CD4-positive, CD25-positive, alpha-beta regulatory T cell (primary cell): ENCODE measurements at places on chromosomes 2 and 18. TPM values are rescaled to one million over a fixed set of nuclear protein-coding genes. Genes with fewer than 3 reads are reported as not detected.
A peak's percentile ranks its signal among the peaks of the same experiment; 100 is the strongest.

DNA sequence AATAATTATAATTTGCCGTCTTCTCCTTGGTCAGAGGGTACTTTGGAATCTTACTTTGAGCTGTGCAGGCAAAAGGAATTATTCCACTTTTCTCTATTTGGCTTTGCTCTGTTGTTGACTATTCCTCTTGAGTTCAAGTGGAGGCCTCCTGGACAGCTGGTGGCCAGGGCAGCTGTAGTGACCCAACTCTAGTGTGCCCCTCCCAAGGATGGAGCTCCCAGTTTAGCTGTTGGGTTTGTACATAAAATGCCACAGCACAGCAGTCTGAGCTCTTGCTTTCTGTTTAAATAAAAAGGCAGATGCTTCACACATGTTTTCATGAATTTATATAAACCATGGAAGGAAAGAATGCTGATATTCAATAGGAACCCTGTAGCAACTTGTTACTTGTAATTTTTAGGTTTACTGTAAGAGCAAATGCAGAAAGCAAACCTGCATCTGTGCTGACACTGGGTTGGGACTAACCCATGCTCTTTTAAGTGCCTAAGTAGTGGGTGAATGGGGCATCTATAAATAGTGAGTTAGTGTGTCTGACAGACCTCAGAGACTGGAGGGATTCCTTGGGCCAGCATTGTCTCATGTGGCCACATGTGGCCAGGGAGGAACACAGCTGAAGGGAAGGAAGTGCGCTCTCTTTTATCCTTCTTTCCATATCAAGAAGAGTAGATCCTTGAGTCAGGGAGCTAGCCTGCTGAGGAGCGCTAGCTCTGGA, 121.8 kb downstream of the FHOD3 start:
- DNase-seq, result no peak

DNA sequence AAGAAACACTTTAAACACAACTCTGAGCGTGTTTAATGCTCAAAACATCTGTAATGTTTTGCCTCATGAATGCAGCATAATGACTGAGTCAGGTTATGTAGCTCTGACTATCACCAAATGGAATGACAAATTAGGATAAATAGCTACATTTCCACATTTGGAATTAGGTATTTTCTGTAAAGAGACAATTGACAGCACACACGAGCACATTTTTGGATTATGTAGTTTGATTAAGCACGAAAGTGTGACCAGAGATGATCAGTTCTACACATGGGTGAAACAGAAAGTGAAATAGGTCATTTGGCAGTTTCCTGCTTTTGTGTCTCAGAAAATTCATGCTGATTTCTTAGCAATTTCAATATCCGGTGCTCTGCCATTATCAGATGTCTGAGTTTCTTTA, 29.0 kb downstream of the LPIN1 start:
- DNase-seq, result peak; percentile 86

GRCh38 chr18:57523171-57523956, 63.1 kb downstream of the FECH start:
- DNase-seq, result no peak

Gene IL36A
- polyA plus RNA-seq, result 0.38 TPM

DNA sequence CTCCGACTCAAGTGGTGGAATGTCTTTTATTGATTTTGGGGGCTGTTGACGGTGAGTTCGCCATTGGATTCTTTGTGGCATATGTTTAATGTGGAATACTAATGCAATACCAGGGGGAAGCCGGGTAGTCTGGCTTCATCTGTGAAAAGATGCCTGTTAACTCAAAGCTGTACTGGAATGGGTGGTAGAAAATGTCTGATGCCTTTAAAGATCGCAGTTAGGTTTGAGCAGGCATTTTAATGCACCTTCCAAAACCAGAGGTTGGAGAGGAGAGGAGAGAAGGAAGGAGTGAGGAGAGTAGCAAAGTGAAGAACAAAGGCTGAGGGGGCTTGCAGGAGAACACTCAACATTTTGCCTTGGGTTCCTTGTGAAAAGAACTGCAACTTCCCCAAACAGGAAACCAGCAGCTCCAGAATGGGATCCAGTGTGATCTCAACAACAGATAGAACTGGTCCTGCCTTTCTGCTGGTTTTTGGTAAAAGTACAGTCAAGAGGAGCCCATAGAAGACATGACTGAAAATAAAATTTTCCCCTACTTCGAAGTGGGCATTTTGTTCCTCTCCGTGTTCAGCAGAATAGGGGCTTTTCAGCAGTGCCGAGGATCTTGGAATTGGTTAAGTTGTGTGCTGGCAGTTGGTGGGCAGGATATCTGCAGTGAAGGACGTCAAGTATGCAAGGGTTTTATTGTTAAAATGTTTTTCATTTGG, 1.5 kb downstream of the ZNF532 start:
- DNase-seq, result no peak

- peak; percentile 39 for DNase-seq
Measured at GRCh38 chr2:9594366-9595054, 36.3 kb downstream of the YWHAQ start.

- no peak for DNase-seq
Measured at GRCh38 chr18:10166164-10166807, 252.5 kb downstream of the VAPA start.

DNA sequence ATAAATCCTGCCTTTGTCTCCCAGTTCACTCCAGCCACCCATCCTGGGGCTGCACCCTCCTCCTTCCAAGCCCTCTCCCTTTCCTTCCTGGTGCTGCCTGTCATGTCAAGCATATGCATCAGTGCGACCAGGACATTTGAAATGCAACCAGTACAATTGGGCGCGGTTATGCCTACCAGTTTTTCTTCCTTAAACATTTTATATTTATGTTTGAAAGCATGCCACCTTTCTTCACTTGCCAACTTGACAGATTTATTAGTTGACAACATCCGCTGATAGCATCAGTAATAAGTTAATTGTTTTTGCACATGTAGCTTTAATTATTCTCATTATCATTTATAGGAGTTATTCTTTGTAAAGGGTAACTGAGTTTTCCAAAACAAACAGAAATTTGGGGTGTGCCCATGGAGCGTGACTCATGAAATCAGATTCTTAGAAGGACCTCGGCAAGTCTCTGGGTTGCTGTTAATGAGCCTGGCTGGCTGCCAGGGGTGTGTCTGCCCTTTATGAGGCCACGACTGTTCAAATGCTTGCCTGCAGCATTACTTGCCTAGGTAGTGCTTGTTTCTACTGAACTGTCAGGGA, 32.8 kb upstream of the IL1B start:
- DNase-seq, result no peak

Gene GCKR
- not detected for polyA plus RNA-seq

GRCh38 chr2:20476950-20477349, 30.1 kb downstream of the RHOB start:
- no peak for DNase-seq

DNA sequence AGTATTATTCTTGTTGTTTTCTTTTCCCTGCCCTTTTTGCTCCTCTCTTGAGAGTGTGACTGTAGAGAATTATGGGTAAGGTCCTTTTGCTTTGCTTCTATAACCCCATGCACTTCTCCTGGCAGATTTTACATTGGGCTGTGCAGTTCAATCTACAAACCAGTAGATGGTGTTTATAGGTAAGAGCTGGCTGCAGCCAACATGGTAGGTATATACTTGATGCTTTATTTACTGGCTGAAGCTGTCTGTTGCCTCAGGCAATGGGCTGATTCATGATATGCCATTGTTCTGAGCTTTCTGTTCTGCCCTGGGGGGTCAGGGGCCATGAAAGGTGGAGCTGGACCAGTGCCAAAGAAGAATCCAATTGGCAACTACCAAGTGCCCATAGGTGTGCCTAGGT, 48.3 kb upstream of the MYL1 start:
- no peak for DNase-seq

DNA sequence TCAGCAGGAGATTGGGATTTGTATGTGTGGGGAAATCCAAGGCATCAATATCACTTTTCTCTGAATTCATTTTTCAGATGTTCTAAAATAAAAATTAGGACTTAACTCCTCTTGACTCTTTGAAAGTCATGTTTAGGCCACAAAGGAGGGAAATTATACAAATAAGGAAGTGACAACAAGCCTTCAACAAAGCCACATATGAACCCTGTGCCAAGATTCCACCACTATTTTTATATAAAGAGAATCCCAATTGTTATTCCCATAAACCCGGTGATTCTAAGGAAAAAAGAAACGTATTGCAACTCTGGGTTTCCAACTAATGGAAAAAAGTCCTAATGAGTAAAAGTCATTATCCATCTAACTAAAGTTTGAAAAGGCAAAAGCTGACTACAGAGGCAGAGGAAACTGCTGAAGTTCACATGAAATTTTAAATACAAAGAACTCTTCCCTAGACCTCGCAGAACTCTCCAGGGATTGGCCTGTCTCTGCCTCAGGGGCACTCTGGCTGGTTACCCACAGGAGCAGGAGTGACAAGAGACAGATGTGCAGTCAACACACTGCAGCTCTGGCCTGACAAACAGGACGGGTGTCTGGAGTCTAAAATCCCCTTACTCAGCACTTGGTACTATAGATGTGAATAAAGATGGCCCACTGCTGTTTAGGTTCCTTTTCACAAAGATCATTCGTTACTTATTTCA, 11.5 kb downstream of the NPC1 start:
- peak; percentile 23 for DNase-seq

DNA sequence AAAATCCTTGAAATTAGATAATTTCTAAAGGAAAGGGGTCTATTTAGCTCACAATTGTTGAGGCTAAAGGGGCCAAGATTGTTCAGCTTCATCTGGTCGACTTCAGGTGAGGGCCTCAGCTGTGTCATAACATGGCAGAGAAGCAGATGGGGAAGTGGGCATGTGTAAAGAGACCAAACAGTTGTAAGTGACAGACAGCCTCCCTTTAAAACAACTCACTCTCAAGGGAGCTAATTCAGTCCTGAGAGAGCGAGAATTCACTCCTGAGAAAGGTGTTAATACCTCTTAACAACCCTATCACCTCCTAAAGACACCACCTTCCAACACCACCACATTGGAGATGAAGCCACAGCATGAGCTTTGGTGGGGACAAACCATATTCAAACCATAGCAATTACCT, 62.4 kb downstream of the KCMF1 start:
- DNase-seq, result no peak

DNA sequence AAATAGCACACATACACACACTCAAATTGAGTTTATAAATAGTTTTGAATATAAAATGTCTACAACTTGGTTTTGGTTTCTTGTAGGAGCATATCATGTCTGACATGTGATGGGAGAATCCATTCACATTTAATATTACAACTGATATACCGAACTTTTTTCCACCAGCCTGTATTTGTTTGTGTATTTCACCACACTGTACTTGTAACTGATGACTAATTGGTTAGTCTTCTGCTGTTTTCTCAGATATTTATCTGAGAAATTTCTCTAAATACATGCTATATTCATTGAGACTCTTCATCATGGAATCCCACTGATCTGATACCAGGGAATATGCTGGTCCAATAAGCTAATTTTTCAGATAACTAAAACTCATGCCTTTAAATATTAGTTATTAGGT, 56.3 kb upstream of the UBXN4 start:
- DNase-seq, result no peak

Gene CLEC4F
- polyA plus RNA-seq, result not detected

Gene TMBIM1
- polyA plus RNA-seq, result 161 TPM

DNA sequence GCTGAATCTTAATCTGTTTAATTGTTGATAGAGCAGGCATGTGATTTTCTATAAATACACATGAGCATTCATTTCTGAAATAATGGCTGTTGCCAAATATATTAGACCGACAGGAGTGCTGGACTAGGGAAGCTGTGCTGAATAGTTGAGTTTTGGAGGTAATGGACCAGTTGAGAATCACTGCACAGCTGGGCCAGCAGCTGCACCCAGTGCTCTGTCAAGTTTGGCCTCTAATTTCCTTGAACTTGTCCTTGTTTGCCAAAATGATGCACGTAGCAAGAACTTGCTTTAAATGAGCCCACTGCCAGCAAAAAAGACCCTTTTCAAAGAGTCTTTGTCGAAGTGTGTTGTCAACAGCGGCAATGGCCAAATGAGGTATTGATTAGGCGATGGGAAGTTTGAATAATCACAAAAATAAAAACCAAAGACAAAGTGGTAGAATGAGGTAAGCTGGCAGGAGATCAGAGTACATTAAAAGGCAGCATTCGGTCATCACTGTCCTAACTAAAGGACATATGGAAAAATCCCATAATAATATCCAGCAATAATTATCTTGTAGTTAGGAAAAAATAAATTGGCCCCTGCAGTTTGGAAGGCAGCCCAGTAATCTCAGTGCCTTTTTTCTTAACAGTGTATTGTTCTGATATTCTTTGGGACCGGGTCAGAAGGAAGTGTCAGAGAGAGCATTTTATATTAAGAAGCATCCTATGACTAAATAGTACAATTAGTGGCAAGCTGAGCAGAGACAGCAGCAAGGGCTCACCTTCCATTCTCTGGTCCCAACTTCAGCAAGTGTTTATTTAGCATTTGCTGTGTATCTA, 126.2 kb downstream of the RAPGEF4 start:
- no peak for DNase-seq
